Fibroblast of pulmonary artery (primary cell): ENCODE measurements at places on chromosomes 6 and 20.

- DNase-seq: no peak
Measured at GRCh38 chr6:11722220-11722619, 56.4 kb downstream of the ADTRP start.

DNA sequence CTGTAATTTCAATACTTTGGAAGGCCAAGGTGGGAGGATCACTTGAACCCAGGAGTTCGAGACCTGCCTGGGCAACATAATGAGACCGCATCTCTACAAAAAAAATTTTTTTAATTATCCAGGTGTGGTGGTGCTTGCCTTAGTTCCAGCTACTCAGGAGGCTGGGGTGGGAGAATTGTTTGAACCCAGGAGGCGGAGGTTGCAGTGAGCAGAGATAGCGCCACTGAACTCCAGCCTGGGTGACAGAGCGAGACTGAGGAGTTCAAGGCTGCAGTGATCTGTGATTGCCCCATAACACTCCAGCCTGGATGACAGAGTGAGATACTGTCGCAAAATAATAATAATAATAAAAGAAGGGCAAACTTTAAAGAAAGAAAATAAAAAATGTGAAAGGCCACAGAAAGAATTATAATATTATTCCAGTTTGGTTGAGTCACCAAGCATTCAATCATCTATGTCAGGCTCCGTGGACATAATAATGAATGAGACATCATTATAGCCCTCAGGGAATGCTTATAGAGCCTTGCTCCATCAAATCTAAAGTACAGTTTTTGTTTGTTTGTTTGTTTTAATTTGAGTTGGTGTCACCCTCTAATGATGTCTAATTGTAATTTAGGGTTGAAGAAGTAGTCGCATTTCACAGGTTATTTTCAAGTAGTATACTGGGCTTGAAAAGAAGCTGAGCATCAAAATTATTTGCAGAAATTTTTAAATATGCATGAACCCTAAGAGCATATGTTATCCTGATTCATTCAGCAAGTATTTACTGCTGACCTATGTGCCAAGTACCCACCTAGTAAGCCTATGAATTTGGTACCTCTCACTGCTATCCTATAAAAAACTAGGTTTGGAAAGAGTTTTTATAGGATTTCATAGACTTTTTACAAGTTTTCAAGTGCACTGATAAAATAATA, 15.1 kb downstream of the GLYATL3 start:
- no peak for DNase-seq

GRCh38 chr6:146931214-146931613, 273.0 kb upstream of the STXBP5 start:
- DNase-seq: no peak

DNA sequence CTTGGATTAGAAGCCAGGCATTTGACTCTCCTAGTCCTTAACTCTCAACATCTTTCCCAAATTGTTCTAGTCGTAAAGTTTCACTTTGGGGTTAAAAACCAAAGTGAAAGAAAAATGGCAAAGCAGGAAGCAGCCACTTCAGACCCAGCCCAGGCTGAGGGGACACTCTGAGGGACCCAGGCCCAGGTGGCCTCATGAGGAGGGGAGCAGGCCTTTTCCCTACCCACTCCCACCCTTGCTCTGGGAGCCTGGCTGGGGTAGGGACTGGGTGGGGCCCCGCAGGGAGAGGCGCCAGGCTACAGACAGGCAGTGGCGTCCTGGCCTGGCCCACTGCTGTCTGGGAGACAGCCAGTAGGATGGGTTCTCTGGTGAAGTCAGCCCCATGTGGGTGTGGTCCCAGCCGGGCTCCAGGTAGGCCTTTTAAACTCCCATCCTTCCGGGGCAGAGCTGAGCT, 68.7 kb upstream of the MYL9 start:
- no peak for DNase-seq

- peak; percentile 1 for DNase-seq
Measured at GRCh38 chr6:68559716-68560115, 75.4 kb upstream of the ADGRB3 start.

DNA sequence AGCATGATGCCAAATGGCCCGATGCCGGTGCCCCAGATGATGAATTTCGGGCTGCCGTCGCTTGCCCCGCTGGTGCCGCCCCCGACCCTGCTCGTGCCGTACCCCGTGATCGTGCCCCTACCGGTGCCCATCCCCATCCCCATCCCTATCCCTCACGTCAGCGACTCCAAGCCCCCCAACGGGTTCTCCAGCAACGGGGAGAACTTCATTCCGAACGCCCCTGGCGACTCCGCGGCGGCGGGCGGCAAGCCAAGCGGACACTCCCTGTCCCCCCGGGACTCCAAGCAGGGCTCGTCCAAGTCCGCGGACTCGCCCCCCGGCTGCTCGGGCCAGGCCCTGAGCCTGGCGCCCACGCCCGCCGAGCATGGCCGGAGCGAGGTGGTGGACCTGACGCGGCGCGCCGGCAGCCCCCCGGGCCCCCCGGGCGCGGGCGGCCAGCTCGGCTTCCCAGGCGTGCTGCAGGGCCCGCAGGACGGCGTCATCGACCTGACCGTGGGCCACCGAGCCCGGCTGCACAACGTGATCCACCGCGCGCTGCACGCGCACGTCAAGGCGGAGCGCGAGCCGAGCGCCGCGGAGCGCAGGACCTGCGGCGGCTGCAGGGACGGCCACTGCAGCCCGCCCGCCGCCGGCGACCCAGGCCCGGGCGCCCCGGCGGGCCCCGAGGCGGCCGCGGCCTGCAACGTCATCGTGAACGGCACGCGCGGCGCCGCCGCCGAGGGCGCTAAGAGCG, 144.6 kb downstream of the SOBP start:
- DNase-seq: no peak

- no peak for DNase-seq
Measured at GRCh38 chr6:156416391-156416790, 360.8 kb upstream of the ARID1B start.

DNA sequence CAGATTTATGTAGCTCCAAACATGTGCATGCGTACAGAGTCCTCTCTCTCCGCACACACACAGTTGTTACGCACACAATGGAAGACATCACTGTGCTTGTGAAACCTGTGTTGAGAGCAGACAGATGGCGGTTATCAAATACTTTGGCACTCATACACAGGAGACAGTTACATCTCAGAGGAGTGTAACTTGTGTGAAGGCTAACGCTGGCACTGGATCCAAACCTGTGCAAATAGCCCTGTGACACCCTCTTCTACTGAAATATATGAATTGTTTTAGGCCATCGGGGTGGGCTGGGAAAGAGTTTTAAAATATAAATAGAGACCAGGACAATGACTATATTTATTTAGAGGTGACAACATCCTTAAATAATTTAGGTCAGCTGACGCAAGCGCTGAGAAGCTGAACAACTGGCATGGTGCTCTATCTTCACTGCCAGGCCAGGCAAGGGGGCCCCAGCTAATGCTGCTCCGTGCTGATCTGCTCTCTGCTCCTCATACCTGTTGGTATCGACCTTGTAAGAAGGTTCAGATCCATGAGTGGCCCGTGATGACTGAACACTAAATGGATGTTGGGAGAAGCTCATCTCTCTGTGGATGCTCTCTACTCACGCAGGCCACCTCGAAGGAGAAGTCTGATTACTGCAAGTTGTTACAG, 69.4 kb downstream of the FOXC1 start:
- peak; percentile 65 for DNase-seq

GRCh38 chr6:105562027-105562426, 159.1 kb upstream of the PREP start:
- no peak for DNase-seq

GRCh38 chr6:134853111-134854055, 96.5 kb downstream of the ALDH8A1 start:
- peak; percentile 89 for DNase-seq
